Right forelimb (tissue), 1 donor: ENCODE measurements at places on chromosomes 4 and X.

DNA sequence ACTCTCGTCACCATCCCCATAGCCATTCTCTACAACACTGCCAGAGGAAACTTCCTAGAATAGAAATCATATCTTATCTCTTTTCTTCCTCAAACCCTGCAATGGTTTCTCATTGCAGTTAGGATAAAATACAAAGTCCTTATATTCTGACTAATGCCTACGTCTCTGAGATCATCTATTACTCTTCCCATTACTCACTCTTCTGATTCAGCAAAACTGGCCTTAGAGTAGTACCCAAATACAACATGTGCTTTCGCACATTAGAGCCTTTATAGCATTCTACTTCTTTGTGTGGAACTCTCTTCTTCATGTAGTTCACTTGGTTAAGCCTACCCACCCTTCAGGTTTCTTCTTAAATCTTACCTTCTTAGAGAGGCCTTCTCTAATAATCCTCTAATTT, 28.0 kb downstream of the LHFPL1 start:
- DNase-seq: no peak

- no peak for DNase-seq
Measured at GRCh38 chr4:147160908-147161513, 215.3 kb upstream of the TTC29 start.

GRCh38 chr4:134426821-134427220, 225.2 kb upstream of the PABPC4L start:
- no peak for DNase-seq

- DNase-seq: no peak
Measured at GRCh38 chrX:25976683-25977310, 161.3 kb upstream of the MAGEB18 start.

DNA sequence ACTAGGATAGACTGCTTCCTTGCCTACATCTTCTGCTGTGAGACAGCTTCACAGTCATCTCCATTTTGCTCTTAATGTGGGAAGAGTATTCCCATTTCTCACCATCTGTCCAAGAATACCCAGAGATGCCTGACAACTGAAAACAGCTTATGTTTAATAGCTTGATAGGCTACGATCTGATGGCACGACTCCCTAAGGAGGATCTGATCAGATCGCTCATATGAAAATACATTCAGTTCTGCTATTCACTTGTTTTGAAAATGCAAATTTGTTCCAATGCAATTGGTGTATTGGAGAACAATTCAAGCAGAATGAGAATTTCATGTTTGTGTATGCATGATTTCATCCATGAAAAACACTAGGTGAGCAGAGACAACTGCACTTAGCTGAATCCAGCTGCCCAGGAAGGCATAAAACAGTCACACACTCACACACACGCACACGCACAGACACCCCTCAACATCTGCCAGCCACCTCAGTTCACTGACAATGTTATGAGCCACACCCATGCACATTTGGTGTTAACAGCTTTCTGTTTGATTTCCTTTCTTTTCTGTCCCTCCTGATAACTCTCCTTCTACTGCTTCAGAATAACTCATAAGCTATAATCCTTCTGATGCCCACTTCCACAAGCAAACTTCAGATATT, 29.6 kb downstream of the TRIML1 start:
- DNase-seq: no peak

GRCh38 chr4:128159967-128160366, 98.9 kb downstream of the LARP1B start:
- DNase-seq: no peak

- DNase-seq: no peak
Measured at GRCh38 chr4:55613621-55614020, 21.6 kb upstream of the PDCL2 start.

DNA sequence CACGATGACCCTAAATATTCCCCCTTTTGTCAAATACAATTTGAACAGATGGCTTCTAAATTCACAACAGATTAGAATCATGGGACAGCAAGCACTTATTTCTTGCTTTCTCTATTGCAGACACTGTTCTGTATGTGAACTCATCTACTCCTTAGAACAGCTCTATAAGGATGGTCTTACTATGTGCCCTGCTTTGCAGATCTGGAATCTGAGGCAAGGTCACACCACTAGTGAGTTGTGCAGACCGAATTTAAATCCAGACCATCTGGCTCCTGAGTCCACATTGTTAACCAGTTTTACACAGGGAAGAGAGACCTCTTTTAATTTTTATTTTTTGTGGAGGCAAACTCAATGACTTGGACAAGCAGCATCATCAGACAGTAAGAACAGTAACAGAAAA, 50.2 kb downstream of the GPRIN3 start:
- DNase-seq: no peak

GRCh38 chr4:97353876-97354275, 789.4 kb downstream of the STPG2 start:
- DNase-seq: no peak

DNA sequence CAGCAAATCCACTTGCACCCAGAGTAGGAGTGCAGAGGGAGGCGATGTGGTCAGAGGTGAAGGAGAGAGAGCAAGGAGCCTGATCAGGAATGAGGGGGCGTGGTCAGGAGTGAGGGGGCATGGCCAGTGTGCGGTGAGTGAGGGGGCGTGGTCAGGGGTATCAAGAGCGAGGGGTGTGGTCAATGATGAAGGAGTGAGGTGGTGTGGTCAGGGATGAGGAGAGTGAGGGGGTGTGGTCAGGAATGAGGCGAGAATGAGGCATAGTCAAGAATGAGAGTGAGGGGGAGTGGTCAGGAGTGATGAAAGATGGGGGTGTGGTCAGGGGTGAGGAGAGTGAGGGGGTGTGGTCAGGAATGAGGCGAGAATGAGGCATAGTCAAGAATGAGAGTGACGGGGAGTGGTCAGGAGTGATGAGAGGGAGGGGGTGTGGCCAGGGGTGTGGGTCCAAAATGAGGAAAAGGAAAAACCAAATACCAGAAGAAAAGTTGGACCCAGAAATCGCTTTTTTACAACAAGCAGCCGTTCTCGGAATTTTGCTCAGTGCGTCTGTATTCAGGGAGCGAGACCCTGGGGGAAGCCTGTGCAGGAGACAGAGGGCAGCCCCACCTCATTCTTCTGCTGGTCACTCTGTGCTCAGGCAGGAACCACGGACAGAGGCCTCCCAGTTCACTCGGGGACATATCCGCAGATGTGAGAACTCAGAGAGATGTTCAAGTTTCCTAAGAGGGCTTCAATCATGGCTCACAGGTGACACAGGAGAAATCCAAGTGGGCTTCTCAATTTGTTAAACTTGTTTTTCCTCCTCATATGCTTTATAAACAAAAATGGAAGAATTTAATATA, 47.5 kb downstream of the MAGEA1 start:
- no peak for DNase-seq

DNA sequence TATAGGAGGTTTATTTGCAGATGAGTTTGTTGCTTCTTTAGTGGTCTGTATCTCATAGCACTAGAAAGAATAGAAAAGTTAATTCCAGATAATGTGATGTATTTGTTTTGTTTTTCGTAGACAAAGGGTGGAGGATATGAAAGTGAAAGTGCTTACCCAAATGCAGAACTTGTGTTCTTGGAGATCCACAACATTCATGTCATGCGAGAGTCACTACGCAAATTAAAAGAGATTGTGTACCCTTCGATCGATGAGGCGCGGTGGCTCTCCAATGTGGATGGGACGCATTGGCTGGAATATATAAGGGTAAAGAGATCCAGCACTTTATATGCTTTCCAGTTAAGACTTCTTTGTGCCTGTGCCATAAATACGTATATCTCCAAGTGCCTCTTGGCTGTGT, 43.3 kb downstream of the MTMR1 start:
- DNase-seq: no peak

DNA sequence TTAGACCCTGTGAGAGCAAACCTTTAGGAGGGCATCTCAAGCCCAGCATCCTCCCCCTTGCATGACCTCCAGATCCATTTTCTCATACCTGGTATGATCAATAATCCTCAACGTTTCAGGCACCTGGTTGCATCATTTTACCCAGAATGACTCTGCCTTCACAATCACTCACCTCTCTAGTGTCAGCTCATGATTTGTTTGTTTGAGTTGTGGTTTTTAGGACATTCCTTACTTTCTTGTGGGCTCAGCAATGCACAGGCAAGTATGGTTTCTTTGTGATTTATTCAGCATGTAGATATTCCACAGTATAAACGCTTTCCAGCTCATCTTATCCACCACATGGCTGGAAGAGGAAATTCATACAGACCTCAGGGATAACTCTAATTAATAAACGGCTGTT, 93.6 kb upstream of the CPEB2 start:
- no peak for DNase-seq

GRCh38 chrX:39693298-39693697, 404.5 kb downstream of the BCOR start:
- DNase-seq: no peak

- no peak for DNase-seq
Measured at GRCh38 chr4:7236847-7237246, 44.5 kb downstream of the SORCS2 start.

DNA sequence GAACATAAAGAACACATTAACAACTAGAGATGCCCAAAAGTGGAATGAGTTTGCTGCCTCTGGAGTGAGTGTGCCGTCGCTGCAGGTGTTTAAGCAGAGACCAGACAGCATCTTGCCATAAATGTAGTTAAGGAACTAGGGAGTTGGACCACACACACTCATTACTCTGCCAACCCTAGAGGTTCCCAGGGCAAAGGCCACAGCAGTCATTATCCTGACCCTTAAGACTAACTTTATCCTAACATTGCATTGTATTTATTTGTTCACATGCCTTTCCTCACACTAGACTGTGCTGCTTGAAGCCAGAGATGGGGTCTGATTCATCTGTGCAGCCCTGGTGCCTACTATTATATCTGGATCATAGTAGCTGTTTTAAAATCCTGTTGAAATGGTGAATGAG, 16.9 kb upstream of the PLA2G12A start:
- DNase-seq: no peak

DNA sequence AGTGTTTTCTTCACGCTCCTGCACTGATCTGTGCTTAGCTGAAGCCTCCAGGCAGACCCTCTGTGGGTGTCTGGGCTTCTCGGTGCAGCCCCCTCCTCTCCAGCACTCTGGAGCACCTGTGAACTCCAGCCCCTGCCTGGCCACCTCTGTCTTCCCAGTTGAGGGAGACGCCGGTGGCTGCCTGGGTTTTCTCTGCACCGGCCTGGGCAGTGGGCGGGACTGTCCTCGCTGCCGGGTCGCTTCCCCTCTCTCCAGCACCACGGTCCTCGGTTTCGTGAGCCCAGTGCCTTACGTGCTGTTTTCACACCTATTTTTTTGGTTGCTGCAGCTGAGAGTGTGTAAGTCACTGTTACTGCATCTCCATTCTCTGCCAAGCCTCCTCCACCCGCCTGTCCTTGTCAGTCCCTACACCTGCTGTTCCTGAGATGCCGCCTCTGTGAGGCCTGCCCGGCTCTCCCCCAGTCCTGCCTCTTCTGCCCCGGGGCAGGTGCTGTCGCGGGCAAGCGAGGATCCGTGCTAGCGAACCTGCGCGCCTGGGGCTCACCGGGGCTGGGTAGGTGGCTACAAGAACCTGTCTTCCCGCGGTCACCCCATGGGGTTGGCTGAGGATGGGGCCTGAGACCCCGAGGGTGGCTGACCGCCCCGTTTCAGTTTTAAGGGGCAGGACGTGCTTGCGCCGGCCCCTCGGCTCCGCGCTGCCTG, 2.4 kb upstream of the FGFRL1 start:
- DNase-seq: no peak

DNA sequence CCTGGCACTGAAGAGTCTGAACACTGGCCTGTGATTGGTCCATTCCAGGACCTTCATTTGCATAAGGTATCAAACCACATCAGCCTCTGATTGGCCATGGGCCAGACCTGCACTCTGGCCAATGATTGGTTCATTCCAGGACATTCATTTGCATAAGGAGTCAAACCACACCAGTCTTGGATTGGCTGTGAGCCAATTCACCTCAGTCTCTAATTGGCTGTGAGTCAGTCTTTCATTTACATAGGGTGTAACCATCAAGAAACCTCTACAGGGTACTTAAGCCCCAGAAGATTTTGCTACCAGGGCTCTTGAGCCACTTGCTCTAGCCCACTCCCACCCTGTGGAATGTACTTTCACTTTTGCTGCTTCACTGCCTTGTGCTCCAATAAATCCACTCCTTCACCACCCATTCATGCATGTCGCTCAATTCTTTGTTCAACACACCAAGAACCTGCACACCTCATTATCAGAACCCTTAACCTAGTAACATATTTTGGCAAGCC, 14.2 kb upstream of the HERC5 start:
- no peak for DNase-seq

DNA sequence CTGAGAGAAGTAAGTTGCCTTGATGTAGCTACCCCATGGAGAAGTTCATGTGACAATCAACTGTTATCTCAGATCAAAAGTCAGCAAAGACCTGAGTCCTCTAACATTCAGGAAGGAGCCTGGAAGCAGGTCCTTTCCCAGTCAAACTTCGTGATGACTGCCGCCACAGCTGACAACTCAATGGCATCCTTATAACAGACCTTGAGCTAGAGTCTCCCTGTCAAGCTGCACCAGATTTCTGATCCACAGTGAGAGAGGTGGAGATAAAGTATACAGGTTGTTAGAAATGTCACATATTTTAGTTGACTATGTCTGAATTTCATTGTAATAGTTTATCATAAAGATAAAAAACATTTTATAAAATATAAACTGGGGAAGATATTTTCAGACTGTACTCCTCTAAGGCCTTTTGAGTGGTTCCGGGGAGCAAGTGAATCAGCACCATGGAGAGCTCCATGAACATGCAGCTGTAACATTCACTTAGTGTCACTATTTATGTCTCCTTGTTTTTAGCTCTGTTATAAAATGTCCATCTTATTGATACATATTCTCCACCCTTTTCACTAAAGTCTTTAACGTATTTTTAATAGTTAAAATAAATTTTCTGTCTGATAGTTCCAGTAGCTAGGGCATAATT, 1653.5 kb upstream of the AGA start:
- peak; percentile 44 for DNase-seq

GRCh38 chrX:7574325-7574724, 268.6 kb upstream of the VCX start:
- DNase-seq: no peak

- peak; percentile 61 for DNase-seq
Measured at GRCh38 chrX:53280331-53281320, 758 bp downstream of the IQSEC2 start.
